Liver (tissue), 10 donors: ENCODE measurements at places on chromosomes 11 and 22. TPM values are rescaled to one million over a fixed set of nuclear protein-coding genes. Genes with fewer than 3 reads are reported as not detected.

Gene RAC2
- 15.0 TPM for total RNA-seq

Gene FXYD2
- 22.9 TPM for total RNA-seq

Gene HORMAD2
- total RNA-seq: not detected

Gene ANO1
- total RNA-seq: 64.8 TPM

Gene NFAM1
- 3.5 TPM for total RNA-seq

Gene DLAT
- total RNA-seq: 16.3 TPM

Gene SEPTIN5
- total RNA-seq: 3.5 TPM

Gene KDM4F
- not detected for total RNA-seq

Gene ADM
- 12.8 TPM for total RNA-seq

Gene TEF
- 16.2 TPM for total RNA-seq

Gene RFPL1
- 1.0 TPM for total RNA-seq

Gene SESN3
- total RNA-seq: 3.8 TPM

Gene SLC22A9
- 25.8 TPM for total RNA-seq

Gene ALDH3B2
- total RNA-seq: not detected

Gene WT1
- total RNA-seq: 0.05 TPM

Gene SLC22A25
- 28.4 TPM for total RNA-seq

Gene RAB3IL1
- 5.0 TPM for total RNA-seq

Gene SLC17A6
- total RNA-seq: not detected

Gene OR5F1
- total RNA-seq: not detected

Gene DGAT2
- total RNA-seq: 151 TPM

Gene KCTD17
- 3.4 TPM for total RNA-seq

Gene SLC7A4
- 0.42 TPM for total RNA-seq

Gene EHF
- total RNA-seq: 5.9 TPM

Gene NPAS4
- not detected for total RNA-seq

Gene MSANTD4
- total RNA-seq: 8.7 TPM

Gene EMID1
- total RNA-seq: 1.8 TPM
